ENCODE measurements at places on chromosomes 1 and 21.

- DNase-seq: no peak
These were observed 550 bp upstream of the PTBP2 start for GRCh38 chr1:96721053-96721415.

DNA sequence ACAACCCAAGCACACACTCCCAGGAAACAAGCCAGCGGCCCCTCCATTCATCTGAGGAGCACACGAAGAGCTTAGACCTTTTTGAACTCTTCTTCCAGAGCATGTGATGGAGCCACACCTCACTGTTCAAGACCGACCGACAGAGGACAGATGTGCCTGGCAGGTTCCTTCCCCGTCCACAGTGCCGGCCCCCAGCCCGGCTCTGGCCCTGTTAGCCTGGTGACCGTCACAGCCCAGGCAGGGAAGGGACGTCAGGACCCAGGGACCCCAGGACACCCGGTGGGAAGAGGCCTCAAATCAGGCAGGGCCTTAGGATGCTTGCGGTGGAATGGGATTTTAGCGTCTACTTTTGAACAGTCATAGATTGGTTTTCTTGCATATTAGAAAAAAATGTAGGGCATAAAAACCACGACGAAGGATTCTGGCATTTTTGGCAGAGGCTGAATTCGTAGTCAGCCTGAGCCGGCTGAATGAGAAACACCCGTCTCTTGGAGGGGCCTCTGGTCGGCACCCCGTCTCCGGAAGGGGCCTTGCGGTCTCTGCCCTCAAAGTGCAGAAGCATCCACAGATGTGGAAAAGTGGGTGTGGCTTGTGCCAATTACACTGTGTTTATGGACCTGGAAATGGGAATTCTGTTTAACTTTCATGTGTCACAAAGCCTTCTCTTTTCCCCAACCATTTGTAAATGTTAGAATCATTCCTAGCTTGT is 79.3 kb downstream of the SIK1 start:
- no peak for DNase-seq

DNA sequence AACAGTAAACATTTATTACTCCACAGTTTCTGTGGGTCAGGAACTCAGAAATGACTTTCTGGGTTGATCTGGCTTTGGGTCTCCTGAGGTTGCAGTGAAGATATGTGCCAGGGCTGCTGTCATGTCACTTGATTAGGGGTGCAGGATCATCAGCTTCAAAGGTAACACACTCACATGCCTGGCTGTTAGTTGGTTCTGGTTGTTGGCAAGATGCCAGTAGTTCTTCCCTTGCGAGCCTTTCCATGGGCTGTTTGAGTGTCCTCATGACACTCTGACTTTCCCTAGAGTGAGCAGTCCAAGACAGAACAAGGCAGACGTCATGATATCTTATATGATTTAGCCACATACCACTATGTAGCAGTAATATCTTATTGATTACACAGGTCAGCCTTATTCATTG is 1.8 kb downstream of the SWT1 start:
- DNase-seq: no peak

- no peak for DNase-seq
These were observed 169.5 kb upstream of the USP24 start for GRCh38 chr1:55384637-55385036.

GRCh38 chr1:2611031-2611501 is 21.8 kb downstream of the MMEL1 start:
- DNase-seq: no peak

Measured in suppressor macrophage (primary cell).